ENCODE measurements at places on chromosomes 13 and 19.
A peak's percentile ranks its signal among the peaks of the same experiment; 100 is the strongest.

- DNase-seq, result peak; percentile 11
Measured at GRCh38 chr13:75174481-75174880, 307.5 kb downstream of the TBC1D4 start.

GRCh38 chr19:50896591-50897190, 14.5 kb downstream of the KLK4 start:
- DNase-seq, result no peak

GRCh38 chr13:76638882-76639281, 247.3 kb downstream of the KCTD12 start:
- no peak for DNase-seq

DNA sequence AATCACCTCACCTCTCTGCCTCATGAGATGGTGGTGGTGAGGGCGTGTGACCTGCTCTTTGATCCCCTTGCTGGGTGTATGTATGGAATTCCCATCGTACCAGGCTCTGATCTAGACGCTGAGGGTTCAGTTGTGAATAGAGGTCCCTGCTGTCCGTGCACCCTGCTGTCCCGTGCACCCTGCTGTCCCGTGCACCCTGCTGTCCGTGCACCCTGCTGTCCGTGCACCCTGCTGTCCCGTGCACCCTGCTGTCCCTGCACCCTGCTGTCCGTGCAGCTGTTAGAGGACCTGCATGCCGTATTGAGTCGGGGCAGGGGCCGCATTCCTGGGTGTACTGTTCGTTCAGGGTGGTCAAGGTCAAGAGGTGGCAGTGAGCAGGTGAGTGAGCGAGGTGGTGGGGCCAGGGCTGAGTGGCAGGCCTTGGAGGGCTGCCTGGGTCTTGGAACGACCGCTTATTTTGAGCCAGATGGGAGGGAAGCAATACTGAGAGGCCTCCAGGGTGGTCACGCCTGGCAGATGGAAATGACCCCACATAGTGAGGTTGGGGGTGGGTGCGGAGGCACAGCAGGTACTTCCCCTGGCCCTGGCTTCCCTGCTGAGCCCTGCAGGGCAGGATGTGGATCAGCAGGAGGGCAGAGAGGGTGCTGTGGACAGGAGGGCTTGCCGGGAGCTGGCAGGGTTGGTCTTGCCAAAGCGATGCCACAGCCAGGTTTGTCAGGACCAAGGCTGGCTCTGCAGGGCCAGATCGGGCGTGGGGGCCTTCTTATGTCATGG, 4.6 kb upstream of the EPN1 start:
- no peak for DNase-seq

GRCh38 chr19:56272161-56272798, at the start of gene EDDM13:
EDDM13 (plus strand) TSS chr19:56272748; CDS start chr19:56272835, 87 bp downstream.
- DNase-seq, result no peak

DNA sequence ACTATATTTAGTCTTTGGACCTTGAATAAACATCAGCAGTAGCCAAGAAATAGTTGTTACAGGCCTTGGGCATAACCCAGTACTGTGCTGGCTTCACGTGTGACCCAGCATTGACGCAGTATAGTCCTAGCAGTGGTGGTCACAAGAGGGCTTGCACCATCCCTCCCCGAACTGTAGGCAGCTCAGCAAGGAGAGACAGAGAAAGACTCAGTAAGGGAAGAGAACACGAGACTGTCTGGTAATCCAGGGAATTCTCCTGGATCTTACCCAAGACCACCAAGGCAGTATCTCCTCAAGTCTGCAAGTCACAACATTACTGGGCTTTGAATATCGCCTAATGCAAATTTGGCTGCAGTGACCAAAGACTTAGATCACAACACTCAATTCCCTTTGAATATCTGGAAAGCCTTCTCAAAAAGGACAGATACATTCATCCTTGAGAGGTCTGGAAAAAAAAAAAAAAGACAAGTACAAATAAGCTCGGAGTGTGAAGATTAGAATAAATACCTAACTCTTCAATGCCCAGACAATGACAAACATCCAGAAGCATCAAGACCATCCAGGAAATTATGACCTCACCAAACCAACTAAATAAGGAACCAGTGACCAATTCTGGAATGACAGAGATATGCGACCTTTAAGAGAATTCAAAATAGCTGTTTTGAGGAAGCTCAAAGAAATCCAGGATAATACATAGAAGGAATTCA, 39.7 kb downstream of the CAB39L start:
- no peak for DNase-seq

GRCh38 chr19:51418707-51419106, 1.3 kb upstream of the SIGLEC10 start:
- no peak for DNase-seq

GRCh38 chr19:50793558-50794065, 3.4 kb downstream of the ACP4 start:
- no peak for DNase-seq

GRCh38 chr13:65921933-65922332, 1308.2 kb downstream of the PCDH9 start:
- peak; percentile 59 for DNase-seq

DNA sequence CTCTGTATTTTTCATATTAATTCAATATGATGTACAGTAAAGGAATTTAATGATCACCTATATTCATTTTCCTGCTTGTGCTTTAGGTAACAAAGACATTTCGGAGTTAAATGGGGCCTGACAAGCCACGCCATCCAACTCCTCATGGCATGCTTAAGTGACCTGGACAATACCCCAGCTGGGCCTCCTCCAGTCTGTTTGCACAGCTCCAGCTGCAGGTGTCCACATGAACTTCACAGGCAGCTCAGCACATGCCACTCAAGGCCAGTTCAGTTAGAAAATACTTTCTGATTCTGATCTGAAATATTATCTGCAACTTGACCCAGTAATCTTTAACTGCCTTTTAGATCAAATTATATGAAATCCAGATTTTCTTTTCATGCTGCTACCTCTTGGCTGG, 89.6 kb upstream of the SLC15A1 start:
- no peak for DNase-seq

DNA sequence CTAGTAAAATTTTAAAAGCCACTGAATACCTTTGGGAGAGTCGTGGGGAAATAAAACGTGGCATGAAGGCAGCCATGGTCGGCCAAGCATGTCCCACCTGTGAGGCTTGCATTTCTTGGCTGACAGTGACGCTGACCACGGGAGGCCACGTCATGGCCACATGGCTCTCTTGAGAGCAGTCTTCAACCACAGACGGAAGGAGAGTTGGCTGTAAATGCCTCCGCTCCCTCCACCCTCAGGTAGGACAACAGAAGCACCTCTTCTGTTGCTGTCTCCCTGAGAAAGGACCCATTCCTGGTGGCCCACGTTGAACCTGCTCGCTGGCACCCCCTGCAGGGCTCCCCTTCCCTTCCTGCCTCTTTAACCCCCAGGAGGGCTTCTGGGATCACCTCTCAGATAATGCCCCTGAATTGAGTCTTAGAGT, 10.6 kb upstream of the LRRC25 start:
- no peak for DNase-seq

- DNase-seq, result no peak
Measured at GRCh38 chr13:100125946-100126345, 37.1 kb downstream of the PCCA start.

GRCh38 chr13:107886118-107886517, 329.2 kb downstream of the LIG4 start:
- no peak for DNase-seq

- DNase-seq, result no peak
Measured at GRCh38 chr13:43990021-43990420, 110.3 kb downstream of the LACC1 start.

DNA sequence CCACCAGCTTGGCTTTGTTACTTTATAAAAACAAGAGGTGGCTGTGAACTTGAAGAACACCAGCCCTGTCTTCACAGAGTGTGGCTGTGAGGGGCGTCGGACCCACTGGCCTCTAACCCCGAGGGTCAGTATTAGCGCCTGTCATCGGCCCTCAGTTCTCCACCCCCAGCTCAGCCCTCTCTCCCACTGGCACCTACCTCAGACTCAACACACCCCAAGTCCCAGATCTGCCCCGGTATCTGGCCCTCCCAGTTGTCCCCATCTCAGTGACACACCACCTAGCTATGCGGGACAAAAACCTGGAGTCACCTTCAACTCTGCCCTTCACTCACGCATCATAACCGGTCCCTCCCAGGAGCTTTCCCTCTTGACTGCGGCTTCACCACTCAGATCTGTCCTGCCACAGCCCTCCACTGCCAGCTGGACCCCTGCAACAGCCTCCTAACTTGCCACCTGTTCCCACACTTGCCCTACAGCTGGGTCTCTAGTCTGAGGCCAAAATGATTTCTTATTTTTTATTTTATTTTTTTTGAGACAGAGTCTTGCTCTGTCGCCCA, 45.4 kb downstream of the PEPD start:
- no peak for DNase-seq

GRCh38 chr13:30172593-30173302, 134.6 kb downstream of the KATNAL1 start:
- DNase-seq, result no peak

Measured in astrocyte of the spinal cord (primary cell).